ENCODE measurements at places on chromosomes 11 and 22.

DNA sequence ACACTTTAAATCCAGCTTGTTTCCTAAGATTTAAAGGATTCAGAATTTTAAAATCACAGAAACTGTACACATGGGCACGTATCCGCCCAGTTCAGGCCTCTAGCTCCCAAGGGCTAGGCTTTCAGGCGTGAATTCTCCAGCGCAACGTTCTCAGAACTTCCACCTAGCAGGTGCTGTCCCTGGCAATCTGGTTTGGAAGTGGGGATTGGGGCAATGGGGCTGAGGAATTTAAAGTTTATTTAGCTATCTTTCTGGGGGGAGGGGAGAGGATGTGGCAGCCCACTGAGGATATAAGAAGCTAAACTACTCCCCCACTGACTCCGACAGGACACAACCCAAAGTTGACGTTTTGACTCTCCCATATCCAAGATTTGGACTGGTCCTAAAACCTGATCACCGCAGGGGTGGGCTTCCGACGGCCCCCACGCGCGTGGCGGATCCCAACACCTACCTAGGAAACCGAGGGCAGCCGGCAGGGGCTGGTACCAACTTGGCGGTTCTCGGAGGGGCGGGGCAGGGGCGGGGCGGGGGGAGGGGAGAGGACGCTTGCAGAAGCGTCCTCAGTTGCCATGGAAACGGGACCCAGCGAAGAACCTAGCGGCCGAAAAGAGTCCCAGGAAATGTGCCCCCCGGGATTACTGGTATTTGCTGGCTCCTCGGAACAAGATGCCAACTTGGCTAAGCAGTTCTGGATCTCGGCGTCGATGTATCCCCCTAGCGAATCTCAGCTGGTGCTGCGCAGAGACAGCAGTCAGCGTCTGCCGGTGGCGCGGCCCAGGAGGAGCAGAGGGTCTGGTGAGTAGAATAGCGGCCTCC, at the start of gene HOATZ:
Gene HOATZ, plus strand, starts transcription at position 563 of the 816 bp plus-strand sequence. Its CDS starts 7 bp downstream, at position 570.
- no peak for DNase-seq

- DNase-seq: no peak
These were observed 16.0 kb downstream of the KCNQ1OT1 start for GRCh38 chr11:2683806-2684205.

GRCh38 chr11:76662656-76663485, 7.7 kb downstream of the LRRC32 start:
- DNase-seq: no peak

- DNase-seq: no peak
These were observed 931 bp downstream of the CADM1 start for GRCh38 chr11:115503083-115503885.

DNA sequence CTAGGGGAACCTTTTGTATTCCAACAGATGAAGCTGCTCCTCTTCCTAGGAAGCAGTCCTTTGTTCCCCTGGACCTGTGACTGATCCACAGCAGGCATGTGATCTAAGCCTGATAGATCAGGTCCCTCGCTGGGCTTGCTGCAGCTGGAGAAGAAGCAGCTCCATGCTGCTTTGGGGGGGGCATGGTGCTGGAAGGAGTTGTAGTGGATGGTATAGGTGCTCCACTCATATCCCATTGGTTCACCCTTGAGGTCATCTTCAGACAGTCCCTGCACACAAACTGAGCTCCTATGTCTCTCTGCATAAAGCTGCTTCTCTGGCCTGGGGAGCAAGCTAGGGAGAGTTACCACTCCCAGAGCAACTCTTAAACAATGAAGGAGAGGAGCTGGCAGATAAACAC, 9.5 kb upstream of the RIC3 start:
- DNase-seq: no peak

GRCh38 chr11:108498816-108499408, 728 bp upstream of the POGLUT3 start:
- DNase-seq: no peak

DNA sequence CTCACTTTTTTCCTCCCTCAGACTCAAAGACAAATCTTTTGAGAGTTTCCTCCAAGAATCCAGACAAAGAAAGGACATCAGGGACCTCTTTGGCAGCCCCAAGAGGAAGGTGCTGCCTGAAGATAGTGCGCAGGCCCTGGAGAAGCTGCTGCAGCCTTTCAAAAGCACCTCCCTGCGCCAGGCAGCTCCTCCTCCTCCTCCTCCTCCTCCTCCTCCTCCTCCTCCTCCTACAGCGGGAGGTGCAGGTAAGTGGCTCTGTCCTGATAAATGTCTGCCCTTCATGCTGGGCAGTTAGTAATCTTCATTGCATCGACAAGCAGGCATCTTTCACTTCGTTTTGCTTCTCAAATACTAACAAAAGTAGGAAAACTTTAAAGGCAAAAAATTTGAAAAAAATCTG, 82.8 kb upstream of the PARVA start:
- no peak for DNase-seq

GRCh38 chr11:20367313-20367948, 3.9 kb downstream of the HTATIP2 start:
- DNase-seq: no peak

- DNase-seq: no peak
These were observed 24.7 kb upstream of the BAIAP2L2 start for GRCh38 chr22:38135133-38135706.

GRCh38 chr11:60821827-60822599, 19.9 kb upstream of the CCDC86 start:
- DNase-seq: no peak

- no peak for DNase-seq
These were observed 10.5 kb upstream of the MS4A2 start for GRCh38 chr11:60077981-60078380.

DNA sequence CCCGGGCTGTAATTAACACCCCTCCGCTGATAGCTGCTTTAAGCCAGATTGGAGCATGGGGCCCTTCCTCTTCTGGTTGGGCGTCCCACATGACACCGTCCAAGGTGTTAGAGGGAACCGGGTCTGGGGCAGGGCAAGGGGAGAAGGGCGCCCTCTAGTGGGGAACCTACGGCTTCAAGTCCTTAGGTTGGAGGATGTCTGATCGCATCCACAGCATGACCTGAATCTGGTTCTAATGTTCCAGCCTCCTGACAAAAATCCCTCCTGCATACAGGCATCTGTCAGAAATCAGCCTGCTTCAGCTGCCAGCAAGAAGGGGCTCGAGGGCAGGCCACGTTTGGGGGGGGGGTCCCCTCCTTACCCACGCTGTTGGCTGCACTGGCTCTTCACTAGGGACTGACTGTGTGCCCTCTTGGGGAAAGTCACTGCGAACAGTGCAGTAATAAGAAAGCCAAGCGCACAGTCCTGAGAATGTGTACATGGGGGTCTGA, 94.2 kb upstream of the TBCEL start:
- no peak for DNase-seq

DNA sequence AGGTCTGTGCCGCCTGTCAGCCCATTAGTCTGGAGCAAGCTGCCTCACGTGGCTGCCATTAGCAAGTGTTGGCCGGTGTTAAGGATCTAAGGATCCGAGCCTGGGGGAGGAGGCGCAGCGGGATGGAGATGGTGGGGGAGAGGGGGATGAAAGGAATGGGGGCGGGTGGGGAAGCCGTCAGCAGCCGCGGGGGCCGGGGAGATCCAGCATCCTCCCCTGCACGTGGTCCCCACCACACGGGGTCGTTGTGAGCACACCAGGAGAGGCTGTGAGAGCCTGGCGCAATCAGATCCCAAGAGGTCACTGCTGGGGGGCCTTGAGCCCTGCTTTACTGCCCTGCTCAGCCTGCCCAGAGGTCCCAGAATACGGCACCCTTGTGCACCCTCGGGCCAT, 7.3 kb downstream of the CABP7 start:
- DNase-seq: no peak

GRCh38 chr22:28402060-28402459, 277.6 kb downstream of the TTC28 start:
- no peak for DNase-seq

DNA sequence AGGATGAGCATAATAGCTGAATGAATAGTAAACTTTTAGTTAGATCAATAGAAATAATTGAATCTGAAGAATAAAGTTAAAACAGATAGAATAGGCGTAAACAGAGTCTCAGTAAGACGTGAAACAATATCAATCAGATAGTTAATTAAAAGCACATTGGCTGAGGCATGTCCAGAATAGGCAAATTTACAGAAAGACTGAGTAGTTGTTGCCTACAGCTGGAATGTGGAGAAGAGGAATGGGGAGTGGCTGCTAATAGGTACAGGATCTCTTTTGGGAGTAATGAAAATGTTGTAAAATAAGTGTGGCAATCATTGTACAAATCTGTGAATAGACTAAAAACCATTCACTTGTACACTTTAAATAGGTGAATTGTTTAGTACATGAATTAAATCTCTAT, 36.3 kb upstream of the ME3 start:
- DNase-seq: no peak

GRCh38 chr11:117459979-117460300, 132.3 kb downstream of the CEP164 start:
- no peak for DNase-seq

DNA sequence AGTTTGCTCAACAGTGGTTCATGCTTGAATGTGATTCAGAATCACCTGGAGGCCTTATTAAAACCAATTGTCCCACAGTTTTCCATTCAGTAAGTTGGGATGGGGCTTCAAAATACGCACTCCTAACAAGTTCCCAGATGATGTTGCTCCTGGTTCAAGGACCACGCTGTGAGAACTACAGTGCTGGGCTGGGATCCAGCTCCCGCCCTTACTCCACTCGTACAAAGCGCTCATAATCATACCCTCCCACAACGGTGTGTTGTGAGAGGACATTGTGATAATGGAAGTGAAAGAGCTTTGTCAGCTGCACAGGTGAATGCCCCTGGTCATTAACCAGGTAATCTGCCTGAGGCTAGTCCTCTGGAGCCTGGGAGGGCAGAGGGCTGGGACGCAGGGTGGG, 1.3 kb upstream of the CD82 start:
- no peak for DNase-seq

DNA sequence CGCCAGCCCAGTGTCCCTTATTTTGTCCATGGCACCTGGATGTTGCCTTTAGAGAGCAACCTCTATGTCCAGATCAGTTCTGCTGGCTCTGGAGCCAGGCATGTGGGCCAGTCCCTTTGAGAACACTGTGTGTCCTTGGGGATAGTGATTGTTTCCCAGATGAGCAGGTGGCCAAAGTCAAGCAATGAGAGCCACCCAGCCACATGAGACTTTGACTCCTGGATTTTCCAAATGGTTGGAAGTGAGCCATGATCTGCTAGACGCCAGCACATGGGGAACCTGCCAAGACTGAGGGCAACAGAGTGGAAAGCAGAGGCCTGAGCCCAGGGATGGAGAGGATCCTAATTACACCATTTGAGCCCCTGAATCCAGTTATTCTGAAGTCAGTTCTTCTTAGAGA, 479.8 kb downstream of the OPCML start:
- DNase-seq: no peak

DNA sequence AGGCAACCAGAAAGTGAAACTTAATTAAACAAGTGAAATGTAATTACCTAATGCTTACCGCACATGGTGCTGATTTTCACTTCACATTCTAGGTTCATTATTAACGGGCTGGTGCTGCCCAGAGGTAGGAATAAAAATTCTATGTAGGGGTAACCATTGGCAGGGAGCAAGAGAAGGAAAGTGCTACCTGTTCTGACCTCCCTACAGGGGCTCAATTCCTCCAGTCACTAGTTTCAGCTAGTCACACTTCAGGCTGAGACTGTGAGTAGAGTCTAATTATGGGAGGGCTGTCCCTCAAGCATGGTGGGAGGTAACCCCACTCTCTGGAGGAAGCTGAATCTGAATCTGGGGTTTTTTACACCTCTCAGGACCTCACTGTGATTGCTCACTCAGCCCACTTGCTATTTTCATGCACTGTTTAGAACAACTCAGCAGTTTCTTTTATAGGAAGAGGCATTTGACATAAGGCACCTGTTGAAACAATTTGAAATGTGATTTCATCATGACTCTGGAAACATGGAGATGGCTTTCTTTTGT, 75.4 kb downstream of the MAML2 start:
- DNase-seq: no peak

- no peak for DNase-seq
These were observed 39.3 kb downstream of the DDI1 start for GRCh38 chr11:104075706-104076105.

DNA sequence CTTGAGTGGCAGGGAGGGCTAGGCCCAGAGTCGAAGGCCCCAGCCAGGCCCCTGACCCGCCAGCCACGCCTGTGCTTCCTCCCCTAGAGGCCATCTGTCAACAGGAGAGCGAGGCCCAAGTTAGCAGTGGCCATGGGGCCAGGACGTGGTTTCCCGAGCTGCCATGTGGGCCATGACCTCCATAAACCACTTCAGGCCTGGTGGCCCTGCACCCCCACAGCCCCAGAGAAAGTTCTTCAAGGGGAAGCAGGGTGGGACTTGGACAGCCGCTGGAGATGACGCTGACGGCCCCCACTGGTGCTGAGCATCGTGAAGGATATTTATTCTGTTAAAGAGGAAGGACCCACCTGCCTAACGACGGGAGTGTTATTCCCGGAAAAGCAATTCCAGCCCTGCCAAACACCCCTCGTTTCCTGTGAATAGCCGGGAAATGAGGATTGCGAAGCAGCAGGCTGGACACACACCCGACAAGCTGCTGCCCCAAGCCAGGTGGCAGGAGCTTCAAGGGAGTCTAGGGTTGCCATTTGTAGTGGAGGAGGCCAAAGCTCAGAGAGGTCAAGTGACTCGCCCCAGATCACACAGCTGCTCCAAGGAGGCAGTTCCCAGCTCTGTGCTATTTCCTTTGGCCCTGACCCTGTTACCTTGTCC, 12.8 kb downstream of the PRR5 start:
- DNase-seq: no peak

GRCh38 chr11:97487387-97487786, 1097.6 kb downstream of the JRKL start:
- no peak for DNase-seq

DNA sequence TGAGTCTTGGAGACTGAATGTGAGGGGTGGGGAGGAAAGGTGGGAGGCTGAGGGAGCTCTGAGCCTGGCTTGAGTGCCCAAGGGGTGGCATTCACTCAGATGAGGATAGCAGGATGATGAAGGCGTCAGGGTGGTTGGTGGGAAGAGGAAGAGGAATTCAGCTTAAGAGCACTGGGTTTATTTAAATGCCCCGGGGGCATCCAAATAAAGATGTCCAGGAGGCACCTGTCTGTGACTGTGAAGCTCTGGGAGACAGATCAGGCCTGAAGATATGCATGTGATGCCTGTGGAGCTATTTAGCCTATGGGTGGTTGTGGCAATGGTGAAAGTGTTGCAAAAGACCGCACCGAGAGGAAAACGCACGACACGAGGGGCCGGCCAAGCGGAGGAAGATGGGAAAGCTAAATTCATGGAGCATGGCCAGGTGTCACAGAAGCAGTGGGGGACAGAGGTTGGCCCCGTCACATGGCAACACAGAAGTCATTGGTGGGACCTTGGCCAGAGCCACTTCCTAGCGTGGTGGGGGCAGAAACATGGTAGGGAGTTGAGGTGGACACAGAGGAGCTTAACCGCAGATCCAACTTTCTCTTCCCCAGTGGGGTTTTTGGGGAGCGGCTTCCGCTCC, 15.5 kb downstream of the SLC37A2 start:
- no peak for DNase-seq

DNA sequence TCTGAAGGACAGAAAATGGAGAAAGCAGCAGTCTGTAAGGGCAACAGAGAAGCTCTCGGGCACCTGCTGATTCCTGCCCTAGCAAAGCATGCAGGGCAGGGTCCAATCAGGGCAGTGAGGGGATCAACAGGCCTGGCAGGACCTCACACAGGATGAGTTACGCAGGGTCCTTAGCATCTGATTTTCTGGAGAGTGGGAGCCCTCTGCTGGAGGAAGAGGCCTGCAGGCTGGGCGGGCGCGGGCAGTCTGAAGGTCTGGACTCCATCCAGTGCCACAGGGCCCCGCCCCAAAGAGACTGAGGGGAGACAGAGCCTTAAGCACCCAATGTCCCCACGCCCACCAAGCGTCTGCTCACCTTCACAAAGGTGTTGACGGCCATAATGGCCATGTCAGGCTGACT, 28.9 kb downstream of the AP1B1 start:
- no peak for DNase-seq

GRCh38 chr11:118201966-118202365, 22.8 kb downstream of the JAML start:
- no peak for DNase-seq

All from stimulated activated CD8-positive, alpha-beta memory T cell treated with anti-CD3 and anti-CD28 coated beads, Interleukin-2, amount 100 ng/mL, for 1 hour (primary cell).